ENCODE measurements at places on chromosomes 7 and 10. TPM values are rescaled to one million over a fixed set of nuclear protein-coding genes. Genes with fewer than 3 reads are reported as not detected.

The TIMM23B gene
- 25.5 TPM for total RNA-seq

The SPDYE2B gene
- total RNA-seq = not detected

The RBP3 gene
- total RNA-seq = not detected

The ODAD2 gene
- 0.49 TPM for total RNA-seq

The MSMB gene
- total RNA-seq = not detected

All from hair follicle dermal papilla cell (primary cell).